CD4-positive, alpha-beta memory T cell (primary cell): ENCODE measurements at places on chromosomes 4 and X.

DNA sequence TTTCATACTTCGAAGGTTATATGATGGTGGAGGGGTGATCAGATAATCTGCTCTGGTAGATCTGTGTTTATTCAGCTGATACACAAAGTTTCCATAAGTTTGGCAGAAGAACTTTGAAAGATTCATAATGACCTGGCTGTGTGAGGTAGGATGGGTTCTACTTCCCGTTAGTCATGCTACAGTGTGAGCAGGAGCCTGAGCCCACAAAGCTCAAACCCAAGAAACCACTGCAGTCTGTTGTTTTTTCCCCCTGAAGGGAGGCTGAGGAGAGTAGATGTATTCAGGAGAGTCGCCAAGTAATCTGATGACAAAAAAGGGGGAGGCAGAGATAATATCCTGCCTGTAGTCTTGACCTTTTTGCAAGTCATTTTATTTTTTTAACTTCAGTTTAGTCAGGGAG lies 52.8 kb upstream of the PPP3CA start:
- no peaks in the 10 kb centered on the region for H3K4me1 ChIP-seq
- no peaks in the 10 kb centered on the region for H3K36me3 ChIP-seq
- no peak overlapping the region for H3K4me3 ChIP-seq
- no peak for DNase-seq
- H3K27ac ChIP-seq, result no peak overlapping the region

- no peaks in the 10 kb centered on the region for H3K36me3 ChIP-seq
- DNase-seq, result no peak
- H3K4me1 ChIP-seq, result peaks cover 9% of the 10 kb centered on the region
- H3K27me3 ChIP-seq, result no peaks in the 10 kb centered on the region
- H3K4me3 ChIP-seq, result no peak overlapping the region
- H3K27ac ChIP-seq, result no peak overlapping the region
These were observed 28.9 kb downstream of the ARFIP1 start for GRCh38 chr4:152808670-152809069.

DNA sequence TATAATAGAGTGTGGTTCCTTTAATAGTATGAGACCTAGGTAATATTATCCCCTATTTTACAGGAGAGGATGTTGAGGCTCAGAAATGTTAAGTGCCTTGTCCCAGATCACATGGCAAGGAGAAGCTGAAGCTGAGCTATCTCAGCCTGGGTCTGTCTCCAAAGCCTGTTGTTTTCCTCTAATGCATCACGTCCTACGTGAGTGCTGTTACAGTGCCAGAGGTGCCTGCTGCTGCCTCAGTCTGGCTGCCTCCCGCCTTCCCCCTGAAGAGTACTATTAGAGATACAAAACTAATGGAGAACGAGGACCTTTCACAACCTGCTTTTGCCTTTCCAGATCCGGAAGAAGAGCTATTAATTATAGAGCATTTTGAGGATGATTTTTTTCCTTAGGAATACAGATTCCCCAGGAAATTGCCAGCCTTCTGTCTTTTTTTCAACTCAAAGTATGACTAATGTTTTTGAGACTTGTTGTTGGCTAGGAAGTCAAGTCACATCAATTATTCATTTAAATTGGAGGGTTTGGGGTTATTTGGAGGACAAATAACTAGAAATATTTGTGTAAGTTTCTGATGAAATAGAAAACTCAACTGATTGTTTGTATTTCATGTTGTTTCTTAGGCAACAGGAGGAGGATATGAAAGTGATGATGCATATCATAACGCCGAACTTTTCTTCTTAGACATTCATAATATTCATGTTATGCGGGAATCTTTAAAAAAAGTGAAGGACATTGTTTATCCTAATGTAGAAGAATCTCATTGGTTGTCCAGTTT lies 43.9 kb upstream of the MTMR1 start:
- H3K4me3 ChIP-seq, result no peak overlapping the region
- DNase-seq, result no peak
- no peaks in the 10 kb centered on the region for H3K27me3 ChIP-seq
- H3K4me1 ChIP-seq, result no peaks in the 10 kb centered on the region
- peaks cover 28% of the 10 kb centered on the region for H3K36me3 ChIP-seq
- H3K27ac ChIP-seq, result no peak overlapping the region

DNA sequence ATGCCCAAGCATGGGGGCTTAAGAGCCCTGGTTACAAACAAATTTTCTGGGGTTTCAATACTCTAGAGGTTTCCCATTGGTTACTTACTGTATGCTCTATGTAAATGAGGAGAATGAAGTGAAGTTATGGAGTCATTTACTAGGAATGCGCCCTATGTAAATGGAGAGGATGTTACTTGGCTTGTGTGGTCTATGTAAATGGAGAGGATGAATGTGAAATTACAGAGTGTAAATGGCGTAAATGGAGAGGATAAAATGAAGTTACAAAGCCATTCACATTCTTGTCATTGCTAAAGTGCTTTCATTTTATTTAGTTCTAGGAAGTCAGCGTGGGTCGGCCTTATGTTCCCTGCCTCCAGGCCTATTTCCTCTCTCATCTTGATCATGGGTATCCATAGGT lies 810.5 kb upstream of the ADGRL3 start:
- H3K27me3 ChIP-seq, result no peaks in the 10 kb centered on the region
- no peak for DNase-seq
- H3K27ac ChIP-seq, result no peak overlapping the region
- H3K4me1 ChIP-seq, result no peaks in the 10 kb centered on the region
- no peak overlapping the region for H3K4me3 ChIP-seq
- H3K36me3 ChIP-seq, result no peaks in the 10 kb centered on the region

DNA sequence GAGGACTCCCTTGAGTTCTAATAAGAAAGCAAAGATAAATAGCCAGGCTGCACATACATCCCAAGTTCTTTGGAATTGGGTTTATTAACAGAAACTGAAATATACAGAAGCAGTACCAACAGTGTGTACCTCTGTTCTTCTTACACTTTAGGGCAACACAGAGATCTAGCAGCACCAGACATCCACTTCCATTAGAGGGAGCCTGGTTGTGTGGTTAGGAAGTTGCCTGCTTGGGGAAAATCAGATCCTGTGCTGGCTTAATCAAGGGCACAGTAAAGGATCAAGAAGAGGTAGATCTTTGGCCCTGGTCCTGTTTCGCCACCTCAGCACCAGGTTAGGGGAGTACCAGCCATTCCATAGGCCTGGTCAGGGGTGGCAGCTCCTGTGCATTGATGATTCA lies 231.1 kb upstream of the ARHGAP24 start:
- no peak overlapping the region for H3K4me3 ChIP-seq
- H3K27me3 ChIP-seq, result no peaks in the 10 kb centered on the region
- no peak overlapping the region for H3K27ac ChIP-seq
- no peak for DNase-seq
- no peaks in the 10 kb centered on the region for H3K36me3 ChIP-seq

- H3K27ac ChIP-seq, result no peak overlapping the region
- H3K36me3 ChIP-seq, result no peaks in the 10 kb centered on the region
- no peak for DNase-seq
- no peak overlapping the region for H3K4me3 ChIP-seq
- H3K27me3 ChIP-seq, result no peaks in the 10 kb centered on the region
- H3K4me1 ChIP-seq, result peaks cover 3% of the 10 kb centered on the region
These were observed 15.4 kb upstream of the HSFX2 start for GRCh38 chrX:149610511-149610910.

- no peak overlapping the region for H3K27ac ChIP-seq
- no peaks in the 10 kb centered on the region for H3K27me3 ChIP-seq
- no peaks in the 10 kb centered on the region for H3K4me1 ChIP-seq
- no peak for DNase-seq
- H3K4me3 ChIP-seq, result no peak overlapping the region
- no peaks in the 10 kb centered on the region for H3K36me3 ChIP-seq
These were observed 228.9 kb upstream of the GRID2 start for GRCh38 chr4:92074839-92075238.

DNA sequence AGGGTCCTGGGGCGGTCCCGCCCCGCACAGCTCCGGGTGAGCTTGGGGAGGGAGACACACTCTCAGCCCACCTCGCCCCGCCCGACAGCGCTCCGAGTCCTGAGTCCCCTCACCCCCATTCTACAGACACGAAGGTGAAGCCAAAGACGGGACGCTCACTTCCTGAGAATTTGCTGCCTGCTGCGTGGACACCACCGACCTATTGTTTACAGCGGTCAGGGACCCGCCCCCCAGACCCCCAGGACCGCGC lies 796 bp upstream of the ZNF141 start:
- H3K4me3 ChIP-seq, result peak overlapping the region; percentile 99
- no peak for DNase-seq
- peaks cover 15% of the 10 kb centered on the region for H3K4me1 ChIP-seq
- no peaks in the 10 kb centered on the region for H3K27me3 ChIP-seq
